ENCODE measurements at places on chromosomes 6 and 20.

GRCh38 chr6:82381278-82381677 lies 17.7 kb downstream of the TPBG start:
- DNase-seq: no peak

GRCh38 chr20:3661060-3661813 lies 2.0 kb downstream of the GFRA4 start:
- no peak for DNase-seq

DNA sequence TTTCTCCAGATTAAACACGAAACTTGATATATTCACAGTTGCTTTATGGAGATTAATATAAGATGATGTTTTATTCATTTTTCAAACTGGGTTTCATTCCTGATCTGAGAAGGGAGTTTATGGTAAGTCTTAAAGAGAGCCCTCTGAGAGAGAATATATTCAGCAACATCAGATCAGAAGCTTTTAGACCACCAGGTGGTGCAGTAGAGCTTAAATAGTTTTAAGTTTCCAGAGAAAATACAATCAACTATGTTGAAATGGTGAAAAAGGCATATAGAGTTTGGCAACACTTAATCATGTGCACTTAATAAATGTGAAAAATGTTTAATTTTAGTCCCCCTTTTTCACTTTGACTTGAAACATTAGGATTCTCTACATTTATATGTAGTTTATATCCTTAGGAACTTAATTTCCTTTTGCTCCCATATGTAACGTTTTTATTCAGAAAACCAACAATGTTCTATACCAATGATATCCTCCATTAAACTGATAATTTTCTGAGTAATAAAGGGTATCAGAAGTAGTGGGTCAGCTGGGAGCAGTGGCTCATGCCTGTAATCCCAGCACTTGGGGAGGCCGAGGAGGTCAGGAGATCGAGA lies 86.4 kb upstream of the CLDN20 start:
- no peak for DNase-seq

DNA sequence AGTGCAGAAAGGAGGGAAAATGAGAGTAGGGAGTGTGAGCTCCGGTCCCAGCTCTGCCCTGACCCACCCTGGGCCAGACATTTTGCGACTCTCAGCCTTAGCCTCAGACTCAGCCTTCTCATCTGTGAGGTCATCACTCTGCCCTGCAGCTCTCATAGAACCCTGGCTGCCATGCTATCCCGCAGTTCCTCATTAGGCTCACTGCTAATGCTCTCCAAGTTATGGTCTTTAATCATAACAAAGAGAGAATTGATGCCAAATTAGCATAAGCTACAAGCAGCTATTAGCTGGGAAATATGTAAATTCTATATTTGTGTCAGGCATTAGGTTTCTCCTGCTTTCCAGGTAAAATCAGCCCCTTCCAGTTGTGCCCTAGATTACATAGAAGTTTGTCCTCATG lies 46.5 kb upstream of the MLN start:
- DNase-seq: no peak

DNA sequence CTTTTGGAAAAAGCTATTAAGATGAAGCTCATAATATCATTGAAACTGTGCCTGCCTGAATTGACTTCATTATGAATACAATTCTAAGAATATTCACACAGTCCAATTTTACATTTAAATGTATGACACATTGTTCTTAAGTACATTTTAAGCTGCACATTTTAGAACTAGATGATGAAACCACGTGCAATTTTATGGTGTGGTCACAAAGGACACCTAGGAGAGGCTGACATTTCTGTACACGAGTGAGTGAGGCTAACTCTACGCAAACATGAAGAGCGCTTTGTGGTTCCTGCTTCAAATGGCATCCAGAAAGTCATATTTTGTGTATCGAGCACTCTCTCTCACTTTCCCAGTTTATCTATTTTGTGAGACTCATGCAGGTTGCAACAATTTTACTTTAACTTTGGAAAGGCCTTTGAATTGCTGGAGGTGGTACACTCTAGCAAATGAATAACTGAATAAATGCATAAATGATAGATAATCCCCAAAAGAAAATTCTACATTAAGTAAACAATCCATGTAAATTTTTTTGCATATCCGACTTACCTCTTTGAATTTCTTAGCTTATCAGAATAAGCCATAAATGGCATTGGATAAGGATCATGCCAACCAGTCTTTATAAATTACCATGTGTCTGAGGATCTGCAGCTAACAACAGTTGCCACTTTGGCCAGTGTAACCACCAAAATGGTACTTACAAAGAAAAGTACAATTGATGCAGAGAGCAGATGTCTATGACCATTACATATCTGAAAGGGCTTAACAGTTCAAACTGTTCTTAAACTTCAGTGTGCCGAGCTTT lies 97.3 kb downstream of the NRSN1 start:
- DNase-seq: no peak

GRCh38 chr6:105648276-105648675 lies 245.4 kb upstream of the PREP start:
- DNase-seq: no peak

DNA sequence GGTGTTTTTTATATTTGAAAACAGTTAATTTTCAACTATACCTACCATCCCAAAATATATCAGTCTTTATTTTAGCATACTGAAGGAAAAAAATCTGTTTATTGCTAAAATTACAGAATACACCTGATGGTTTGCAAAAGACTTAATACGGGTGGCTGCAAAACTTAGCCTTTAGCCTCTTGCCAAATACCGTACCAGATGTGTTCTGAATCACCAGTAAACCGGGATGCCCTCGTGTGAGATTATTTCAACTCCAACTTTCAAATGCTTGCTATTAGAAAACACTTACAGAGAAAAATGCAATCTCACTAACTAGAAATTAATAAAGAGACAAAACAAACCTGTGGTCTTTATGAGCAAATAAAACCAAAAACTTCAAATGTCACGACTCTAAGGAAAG lies 36.0 kb downstream of the REV3L start:
- DNase-seq: no peak

GRCh38 chr6:148709577-148709976 lies 37.3 kb upstream of the UST start:
- no peak for DNase-seq

DNA sequence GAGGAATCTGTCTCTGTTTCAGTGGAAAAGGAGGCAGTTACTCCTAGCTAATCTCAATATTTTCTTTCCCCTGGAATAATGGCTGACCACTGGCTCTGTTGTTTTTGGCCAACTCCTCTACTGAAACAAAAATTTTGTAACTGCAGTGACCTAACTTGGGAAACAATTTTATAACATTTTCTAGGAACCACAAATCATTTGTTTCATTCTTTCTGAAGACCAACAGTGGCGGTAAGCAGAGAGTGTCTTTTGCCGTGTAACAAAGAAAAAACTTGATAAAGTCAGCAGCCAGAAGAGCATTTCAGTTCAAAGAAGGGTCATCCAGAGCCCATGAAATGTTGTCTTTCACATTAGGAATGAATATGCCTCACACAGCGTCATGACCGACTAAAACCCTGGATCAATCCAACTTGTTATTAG lies 11.8 kb upstream of the BFSP1 start:
- no peak for DNase-seq

GRCh38 chr6:87396595-87397392 lies 11.0 kb upstream of the CFAP206 start:
- DNase-seq: no peak

Data from Right ventricle myocardium superior (tissue), 1 donor.